Stimulated activated CD4-positive, alpha-beta T cell treated with anti-CD3 and anti-CD28 coated beads, Interleukin-15, amount 100 ng/mL, for 1 hour (primary cell): ENCODE measurements at places on chromosomes 1 and 21.

- no peak for DNase-seq
These were observed 1.1 kb downstream of the TNFRSF4 start for GRCh38 chr1:1212780-1213344.

DNA sequence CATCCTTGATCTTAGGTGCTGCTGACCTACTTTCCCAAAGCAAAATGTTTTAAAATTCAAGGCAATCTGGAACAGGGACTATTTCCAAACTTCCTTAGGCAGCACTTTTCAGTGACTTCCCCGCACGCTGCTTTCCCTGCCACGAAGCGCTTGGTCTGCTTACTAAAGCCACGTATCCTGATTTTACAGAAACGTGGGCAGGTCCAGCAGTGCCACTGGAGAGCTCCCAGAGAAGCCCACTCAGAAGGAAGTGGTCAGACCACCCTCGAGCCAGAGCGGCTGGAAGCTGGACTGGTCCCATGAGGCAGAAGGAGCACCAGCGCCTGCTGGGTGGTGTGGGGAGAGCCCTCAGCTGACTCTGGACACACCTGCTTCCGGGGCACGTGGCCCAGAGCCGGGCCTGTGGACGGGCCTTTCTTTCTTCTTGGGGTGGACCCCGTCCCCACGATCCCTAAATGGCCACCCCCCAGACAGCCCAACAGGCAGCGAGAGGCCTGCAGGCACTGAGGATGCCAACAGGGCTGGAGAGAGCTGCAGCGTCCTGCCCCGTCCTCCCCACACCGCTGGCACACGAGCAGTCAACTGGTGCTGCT, 23.2 kb downstream of the PTTG1IP start:
- DNase-seq, result no peak

- DNase-seq, result no peak
These were observed 7.6 kb downstream of the RNU1-2 start for GRCh38 chr1:16903458-16903796.

DNA sequence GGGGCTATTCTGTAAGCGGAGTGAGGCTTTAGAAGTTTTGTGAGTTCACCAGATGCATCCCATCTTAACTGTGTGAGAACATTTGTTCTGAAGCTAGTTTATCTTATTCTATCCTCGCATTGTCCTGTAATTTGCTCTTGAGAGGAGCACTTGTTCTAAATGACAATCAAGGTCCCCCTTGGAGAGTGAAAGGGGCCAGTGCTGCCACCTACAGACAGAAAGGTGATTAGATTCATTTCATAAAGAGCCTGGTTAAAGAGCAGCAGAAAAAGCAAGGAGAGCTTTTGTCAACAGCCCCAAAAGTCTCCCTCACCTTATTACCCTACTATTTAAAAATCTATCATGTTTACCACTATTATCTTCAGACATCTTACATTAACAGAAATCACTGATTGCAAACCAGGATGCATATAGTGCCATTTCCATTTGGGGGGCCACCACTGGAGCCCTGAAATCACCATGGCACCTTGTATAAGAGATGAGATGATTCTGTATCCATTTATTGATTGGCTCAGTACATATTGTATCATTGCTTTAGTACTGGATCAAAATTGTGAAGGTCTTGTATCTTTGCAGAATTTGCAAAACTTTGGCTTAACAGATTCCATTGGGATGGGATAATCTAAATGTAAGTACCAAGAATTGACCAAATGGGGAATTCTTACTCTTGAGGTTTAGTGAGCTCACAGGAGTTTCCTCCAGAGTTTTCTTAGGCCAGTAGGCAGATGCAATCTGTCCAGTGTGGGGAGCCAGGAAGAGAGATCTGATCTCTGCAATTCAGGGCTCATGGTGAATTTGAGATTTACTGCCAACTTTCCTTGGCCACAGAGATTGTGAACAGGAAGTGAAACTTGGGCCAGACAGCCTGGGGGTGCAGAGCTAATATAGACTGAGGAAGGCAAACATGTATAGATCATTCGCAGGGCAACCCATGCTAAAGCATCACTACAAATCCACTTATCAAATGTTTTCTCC, 64.3 kb upstream of the TRABD2B start:
- no peak for DNase-seq

DNA sequence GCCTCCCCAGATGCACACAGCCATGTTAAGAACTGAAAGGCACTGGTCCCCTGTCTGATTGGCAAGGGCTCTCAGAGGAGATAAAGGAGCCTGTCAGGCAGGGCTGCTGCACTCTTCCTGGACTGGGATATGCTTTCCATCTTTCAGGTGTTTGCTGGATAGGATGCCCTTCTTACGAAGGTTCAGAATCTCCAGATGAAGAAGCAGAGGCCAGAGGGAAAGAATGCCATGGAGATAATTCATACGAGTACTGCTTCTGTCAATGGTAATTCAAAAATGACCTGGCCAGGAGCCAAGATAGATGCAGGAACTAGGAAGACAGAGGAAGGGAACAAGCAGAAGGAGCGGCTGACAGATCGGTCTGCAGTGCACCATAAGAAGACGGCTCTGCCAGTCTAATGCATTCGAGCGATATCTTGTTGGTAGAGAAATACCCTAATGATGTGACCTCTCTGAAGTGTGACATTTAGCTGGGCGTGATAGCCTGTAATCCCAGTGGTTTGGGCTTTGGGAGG, 16.6 kb upstream of the ATP2B4 start:
- no peak for DNase-seq

GRCh38 chr1:41496080-41497055, 11.9 kb upstream of the EDN2 start:
- DNase-seq, result no peak

- no peak for DNase-seq
These were observed 59.5 kb upstream of the KCNA3 start for GRCh38 chr1:110734133-110734680.

- DNase-seq, result no peak
These were observed 7.8 kb downstream of the NUAK2 start for GRCh38 chr1:205313563-205314308.

DNA sequence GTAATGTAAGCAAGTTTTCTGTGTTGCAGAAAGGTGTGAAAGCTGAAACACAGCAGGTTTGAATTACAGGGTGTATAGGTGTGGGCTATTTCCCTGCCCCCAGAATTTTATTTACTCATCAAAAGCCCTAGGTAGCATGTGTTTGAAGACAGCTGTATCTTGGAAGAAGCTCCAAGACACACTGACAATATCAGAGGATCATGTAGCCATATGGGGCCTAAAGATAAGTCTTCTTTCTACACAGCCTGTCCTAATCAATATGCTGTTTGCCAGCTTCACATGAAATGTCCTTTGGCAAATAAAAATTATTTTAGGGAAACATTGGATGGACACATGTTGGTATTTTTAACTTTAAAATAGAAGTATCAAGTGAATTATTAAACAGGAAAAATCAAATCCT, 17.5 kb upstream of the SUCO start:
- no peak for DNase-seq
